ENCODE measurements at places on chromosomes 12 and 14.

DNA sequence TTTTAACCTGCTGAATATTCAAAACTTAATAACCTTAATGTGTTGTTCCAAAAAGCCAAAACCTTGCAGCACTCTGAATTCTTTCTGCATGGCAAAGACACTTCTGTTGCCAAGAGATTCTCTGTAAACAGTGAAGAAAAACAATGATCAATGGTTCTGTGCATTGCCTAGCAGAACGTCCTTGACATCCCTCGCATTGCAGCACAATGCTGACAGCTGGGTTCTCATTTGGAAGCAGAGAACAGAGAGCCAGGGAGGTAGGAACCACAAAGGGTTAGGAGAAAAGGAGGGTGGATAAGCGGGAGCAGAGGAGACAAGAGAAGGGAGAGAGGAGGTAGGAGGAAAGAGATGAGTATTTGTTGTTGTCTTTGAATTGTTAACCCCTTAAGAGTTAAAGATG lies 501.1 kb downstream of the NAV3 start:
- no peak for DNase-seq

DNA sequence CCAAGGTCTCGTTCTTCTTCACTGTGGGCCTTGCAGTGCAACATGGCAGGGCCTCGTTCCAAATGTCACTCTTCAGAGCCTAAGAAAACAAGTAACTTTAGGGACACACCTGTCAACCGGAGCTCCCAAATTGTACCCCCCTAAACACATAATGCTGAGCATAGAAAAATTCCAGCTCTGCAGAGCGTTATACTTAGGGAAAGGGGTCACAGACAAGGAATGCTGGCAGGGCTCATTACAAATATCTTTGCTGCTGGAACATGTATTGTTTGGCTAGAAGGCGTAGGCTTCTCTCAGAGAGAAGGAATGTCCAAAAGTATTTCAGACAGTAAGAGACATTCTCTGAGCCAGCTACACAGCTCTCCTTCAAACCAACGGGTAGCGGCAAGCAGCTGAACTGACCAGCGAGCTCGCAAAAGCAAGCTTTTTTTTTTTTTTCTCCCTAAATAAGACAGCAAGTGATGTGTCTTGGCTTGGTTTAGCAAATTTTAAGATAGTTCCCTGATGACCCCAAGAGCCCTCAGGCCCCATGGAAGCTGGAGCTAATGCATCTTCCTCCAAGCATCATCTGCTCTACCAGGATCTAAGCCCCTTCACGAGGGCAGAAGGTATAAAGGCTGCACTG lies 24.5 kb downstream of the SSH1 start:
- DNase-seq, result no peak

DNA sequence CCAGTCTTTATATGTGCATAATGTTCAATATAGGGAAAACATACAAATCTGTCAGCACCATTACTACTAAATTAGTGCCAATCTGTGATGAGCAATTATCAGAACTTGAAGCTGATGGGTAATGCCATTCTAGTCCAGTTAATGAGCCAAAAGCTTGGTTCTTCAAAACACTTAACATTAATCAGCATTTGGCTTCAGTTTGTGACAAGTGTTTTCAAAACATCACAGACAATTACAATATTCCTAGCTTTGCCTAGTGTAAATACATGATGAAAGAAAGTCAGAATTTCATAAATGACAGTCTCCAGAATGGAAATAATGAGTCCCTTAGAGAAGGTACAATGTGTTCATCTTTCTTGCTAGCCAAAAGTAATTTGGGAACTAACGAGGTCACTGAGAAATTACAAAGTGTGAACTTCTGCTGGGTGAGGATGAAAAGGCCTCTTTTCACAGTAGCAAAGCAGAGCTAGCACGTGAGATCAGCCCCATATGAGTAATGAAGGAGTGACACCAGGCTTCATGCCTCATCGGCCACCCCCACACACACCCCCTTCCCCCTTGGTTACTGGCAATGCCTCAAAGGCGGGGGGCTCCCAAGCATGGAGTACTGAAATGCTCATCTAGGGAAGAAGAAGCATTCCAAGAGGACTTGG lies 180.6 kb upstream of the EEA1 start:
- DNase-seq, result no peak

GRCh38 chr14:102833341-102833740 lies 56.1 kb downstream of the TRAF3 start:
- DNase-seq, result no peak

- no peak for DNase-seq
Measured at GRCh38 chr12:124402248-124403066, 107.6 kb downstream of the RFLNA start.

DNA sequence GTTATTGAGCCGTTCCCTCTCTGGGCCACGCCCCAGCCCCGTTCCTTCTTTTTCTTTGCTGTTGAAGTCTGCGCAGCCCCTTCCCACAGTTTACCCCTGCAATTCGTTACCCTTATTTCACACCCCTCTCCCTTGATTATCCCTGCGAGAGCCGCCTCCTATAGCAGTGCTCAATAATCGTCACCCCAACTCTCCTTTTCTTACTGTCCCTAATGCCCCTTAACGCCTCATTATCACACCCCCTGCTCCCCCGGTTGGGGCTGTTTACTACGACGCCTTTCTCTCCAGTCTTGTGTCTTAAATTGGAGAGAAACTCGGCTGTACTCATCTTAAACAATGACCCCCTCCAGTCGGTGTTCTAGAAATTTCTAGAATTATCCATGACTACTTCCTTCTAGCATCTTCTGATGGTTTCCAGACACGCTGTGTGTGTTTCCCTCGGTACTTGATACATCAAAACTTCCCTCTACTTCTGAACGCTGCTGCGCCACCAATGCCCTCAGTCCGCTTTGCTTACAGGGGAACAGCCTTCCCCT lies 713 bp upstream of the FBXL14 start:
- no peak for DNase-seq

GRCh38 chr12:59076622-59077021 lies 156.3 kb upstream of the LRIG3 start:
- no peak for DNase-seq

DNA sequence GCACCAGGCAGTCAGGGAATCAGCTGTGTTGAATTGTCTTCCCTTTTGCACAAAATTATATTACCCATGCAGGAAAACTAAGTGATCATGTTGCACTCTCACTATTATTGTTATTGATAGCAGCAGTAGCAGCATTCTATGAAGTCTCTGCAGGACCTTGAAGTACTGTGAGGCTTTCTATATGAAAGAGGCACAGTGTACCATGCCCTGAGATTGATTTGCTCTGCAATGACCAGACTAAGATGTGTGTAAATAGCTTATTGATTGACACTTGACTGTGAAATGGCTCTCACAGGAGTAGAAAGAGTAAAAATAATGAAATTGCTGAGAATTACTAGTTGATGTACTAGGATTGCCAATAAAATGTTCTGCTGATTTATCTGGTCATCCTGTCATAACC lies 99.9 kb downstream of the KICS2 start:
- no peak for DNase-seq

- DNase-seq, result no peak
Measured at GRCh38 chr12:15774819-15775218, 14.4 kb downstream of the EPS8 start.

DNA sequence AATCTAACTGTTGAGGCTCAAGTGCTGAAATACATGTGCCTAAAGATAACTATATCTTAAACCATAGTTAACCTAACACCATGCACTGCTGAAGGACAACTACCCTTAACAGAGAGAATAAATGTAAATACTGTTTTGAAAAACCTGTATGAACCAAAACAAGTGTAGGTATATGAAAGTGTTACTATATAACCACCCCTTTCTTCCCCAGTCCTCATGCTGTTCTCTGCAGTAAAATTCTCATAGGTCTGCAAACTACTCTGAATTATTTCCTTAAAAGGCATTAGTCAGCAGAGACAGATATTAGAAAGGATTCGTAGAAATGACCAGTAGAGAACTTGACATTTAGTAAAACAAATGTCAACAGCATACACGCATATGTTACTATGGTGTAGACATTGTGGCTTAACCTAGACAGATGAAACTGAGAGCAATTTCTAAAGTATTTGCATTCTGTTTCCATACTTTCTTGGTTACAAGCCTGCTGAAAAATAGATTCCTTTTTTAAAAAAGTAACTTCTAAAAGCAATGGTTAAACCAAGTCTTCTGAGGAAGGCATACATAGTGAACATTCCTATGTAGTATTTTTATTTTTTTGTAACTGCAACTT lies 13.9 kb downstream of the CSRP2 start:
- no peak for DNase-seq

DNA sequence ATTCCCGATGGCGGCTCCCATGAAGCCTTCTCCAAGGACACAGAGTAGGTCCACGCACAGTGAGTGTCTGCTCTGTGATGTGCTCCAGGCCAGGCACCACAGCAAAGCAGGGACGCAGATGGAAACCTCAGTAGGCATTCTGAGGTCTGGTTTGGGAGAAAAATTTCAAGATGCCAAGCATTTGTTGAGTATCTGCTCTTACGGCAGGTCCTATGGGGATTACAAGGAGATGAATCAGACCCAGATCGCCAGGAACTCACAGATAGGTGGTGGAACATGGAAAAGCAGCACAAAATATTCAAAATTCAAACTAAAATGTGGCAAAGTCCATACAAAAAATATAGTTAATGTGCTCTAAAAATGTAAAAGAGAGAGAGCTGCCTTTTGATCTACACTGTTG lies 684.9 kb upstream of the TMEM132C start:
- DNase-seq, result no peak

- no peak for DNase-seq
Measured at GRCh38 chr12:69343885-69344612, 4.1 kb upstream of the LYZ start.

- DNase-seq, result peak; percentile 61
Measured at GRCh38 chr14:56491299-56492285, 88.0 kb upstream of the TMEM260 start.

- DNase-seq, result no peak
Measured at GRCh38 chr12:119178544-119179334, at the start of gene HSPB8. Gene HSPB8, plus strand, starts transcription at chr12:119178931. Its CDS starts 382 bp downstream, at chr12:119179313.

DNA sequence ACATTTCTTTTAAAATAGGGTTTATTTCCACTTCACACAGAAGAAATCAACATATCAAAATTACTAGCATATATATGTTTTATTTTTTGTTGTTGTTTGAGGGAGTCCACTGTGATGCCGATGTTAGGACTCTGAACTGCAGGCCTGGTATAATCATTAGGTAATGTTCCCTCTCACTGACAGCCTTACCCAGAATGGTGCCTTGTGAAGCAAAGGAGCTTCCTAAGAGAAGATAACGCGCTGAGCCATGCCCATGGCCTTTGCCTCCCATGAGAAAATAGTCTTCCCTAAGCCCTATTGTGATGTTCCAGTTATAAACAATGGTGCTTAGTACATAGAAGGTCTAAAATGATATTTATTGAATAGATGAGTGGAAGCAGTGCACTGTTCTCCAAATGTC lies 12.0 kb downstream of the GNG2 start:
- DNase-seq, result no peak

DNA sequence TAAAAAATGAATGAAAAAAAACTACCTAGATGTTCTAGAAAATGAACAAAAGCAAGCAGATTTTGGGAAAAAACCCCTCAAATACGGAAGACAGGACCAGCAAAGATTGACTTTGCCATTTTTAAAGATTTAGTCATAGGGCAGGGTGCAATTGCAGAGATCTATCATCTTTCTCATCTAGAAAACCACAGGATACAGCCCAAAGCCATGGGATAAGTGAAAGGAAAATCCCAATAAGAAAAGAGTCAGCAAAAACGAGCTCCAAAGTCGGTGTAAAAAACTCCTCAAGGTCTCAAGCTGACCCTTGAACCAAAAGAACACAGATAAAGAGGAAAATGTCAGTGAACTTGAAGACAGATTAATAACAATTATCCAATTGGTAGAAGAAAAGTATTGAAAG lies 28.0 kb downstream of the CEP290 start:
- DNase-seq, result no peak

- DNase-seq, result no peak
Measured at GRCh38 chr12:110074089-110074488, 25.8 kb upstream of the C12orf76 start.

DNA sequence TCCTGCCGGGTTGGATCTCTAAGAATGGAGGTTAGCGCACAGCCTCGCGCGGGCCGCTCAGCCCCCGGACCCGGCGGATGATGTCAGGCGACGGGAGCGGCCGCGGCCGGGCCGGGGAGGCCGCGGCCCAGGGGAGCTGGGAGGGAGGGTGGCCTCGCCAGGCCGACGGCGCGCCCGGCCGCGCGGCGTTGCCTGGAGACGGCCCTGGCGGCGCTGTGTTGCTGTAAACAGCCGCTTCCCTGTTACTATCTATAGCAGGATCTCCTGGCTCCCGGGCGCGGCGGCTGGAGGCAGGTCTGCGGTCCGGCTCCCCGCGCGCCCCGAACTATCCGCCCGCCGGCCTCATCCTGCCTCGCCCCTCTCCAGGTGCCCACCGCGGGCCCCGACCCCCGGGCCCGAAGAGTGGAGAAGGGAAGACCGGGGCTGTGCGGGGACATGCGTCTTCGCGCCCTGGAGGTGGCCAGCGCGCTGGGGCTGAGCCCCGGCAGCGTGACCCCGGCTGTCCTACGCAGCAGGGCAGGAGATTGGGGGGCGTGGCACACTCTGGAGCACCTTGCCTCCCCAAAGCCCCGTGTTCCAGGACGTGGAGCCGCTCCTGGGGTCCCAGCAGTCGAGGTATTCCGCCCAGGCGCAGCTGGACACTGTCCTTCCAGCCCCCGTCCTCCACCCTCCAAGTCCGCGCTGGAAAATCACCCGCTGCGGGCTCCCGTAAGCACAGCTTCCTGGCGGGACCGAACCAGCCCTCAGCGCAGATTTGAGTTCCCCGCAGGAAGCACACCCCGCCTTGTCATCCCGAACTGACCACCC lies 1.4 kb upstream of the FOS start:
- peak; percentile 74 for DNase-seq

- DNase-seq, result no peak
Measured at GRCh38 chr12:77833329-77833728, 2.6 kb downstream of the NAV3 start.

DNA sequence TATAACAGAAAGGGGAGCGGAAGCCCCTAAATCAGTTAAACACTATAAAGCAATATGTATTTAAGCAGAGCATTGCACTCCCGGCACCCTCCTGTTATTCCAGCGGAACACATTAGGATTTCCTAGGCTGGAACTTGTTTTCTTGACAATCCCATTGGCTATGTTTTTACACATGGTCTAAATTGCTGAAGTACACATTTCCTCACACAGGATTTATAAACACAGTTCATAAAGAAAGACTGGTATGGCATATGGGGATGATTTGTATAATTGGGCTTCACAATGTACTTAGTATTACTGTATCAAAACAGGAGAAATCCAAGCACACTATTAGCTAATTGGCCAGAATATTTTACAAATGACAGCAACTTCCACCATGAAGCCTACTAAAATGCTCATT lies 23.3 kb downstream of the PAX9 start:
- no peak for DNase-seq

GRCh38 chr14:55814064-55814463 lies 234.1 kb downstream of the KTN1 start:
- no peak for DNase-seq

GRCh38 chr12:67666605-67667004 lies 18.1 kb downstream of the DYRK2 start:
- no peak for DNase-seq

- DNase-seq, result no peak
Measured at GRCh38 chr12:49874142-49874897, 29.4 kb downstream of the FAIM2 start.

GRCh38 chr14:34425095-34425851 lies 36.8 kb downstream of the SPTSSA start:
- no peak for DNase-seq

Measured in stimulated activated effector memory CD8-positive, alpha-beta T cell treated with anti-CD3 and anti-CD28 coated beads, Interleukin-12 subunit alpha, Interleukin-12 subunit beta, amount 100 ng/mL, for 72 hours (primary cell).